ENCODE measurements at places on chromosomes 4 and X.
A peak's percentile ranks its signal among the peaks of the same experiment; 100 is the strongest.

DNA sequence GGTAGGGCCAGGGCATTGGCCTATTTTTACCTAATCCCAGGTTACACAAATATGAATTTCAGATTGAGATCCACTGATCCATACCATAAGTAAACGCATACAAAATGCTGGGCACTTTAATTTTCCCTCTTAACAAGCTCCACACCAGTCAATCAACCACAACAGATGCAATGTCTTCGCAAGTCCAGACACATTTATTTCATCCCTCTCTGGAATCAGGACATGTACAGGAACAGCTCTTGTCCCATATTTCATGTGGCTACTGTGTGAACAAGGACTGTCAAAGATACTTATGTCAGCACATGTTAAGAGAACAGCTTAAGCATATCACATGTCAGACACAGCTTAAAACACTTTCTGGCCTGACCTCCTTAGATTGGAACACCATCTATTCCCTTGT lies 145.9 kb downstream of the PPP3CA start:
- no peak for DNase-seq

- DNase-seq = no peak
Measured at GRCh38 chr4:142809559-142809958, 36.5 kb downstream of the INPP4B start.

GRCh38 chr4:82044141-82044993 lies 329.4 kb downstream of the HNRNPD start:
- peak; percentile 40 for DNase-seq

DNA sequence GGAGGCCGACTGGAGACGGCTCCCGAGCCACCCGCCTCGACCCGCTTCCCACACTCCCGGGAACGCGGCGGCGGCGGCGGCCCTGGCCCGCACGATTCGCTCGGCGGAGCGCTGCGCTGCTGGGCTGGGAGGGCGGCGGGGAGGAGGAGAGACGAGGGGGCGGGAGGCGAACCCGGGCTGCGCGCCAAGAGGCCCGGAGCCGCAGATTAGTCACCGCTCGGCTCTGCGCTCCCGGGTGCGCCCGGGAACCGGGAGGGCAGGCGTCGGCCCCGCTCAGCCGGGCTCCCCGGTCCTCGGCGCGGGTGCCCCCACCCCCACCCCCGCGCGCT lies 11.2 kb upstream of the BCOR start:
- DNase-seq = peak; percentile 77

- no peak for DNase-seq
Measured at GRCh38 chr4:2996415-2996814, 33.0 kb downstream of the GRK4 start.

- peak; percentile 1 for DNase-seq
Measured at GRCh38 chrX:42714981-42715700, 62.8 kb downstream of the PPP1R2C start.

- DNase-seq = peak; percentile 38
Measured at GRCh38 chrX:123884809-123885408, 25.1 kb downstream of the XIAP start.
